ENCODE measurements at places on chromosomes 6 and 20. TPM values are rescaled to one million over a fixed set of nuclear protein-coding genes. Genes with fewer than 3 reads are reported as not detected.

GRCh38 chr6:154901876-154902552 lies 93.1 kb upstream of the TIAM2 start:
- DNase-seq = no peak
- H3K27ac ChIP-seq = no peak overlapping the region
- no peaks in the 10 kb centered on the region for H3K27me3 ChIP-seq
- no peaks in the 10 kb centered on the region for H3K36me3 ChIP-seq
- no peak overlapping the region for H3K4me3 ChIP-seq

- H3K27ac ChIP-seq = no peak overlapping the region
- H3K27me3 ChIP-seq = no peaks in the 10 kb centered on the region
- H3K4me1 ChIP-seq = peaks cover 4% of the 10 kb centered on the region
Observed at GRCh38 chr6:52728394-52728793, 34.9 kb downstream of the GSTA2 start.

GRCh38 chr6:45946887-45947286 lies 68.8 kb downstream of the CLIC5 start:
- H3K27me3 ChIP-seq = no peaks in the 10 kb centered on the region
- H3K4me1 ChIP-seq = peaks cover 24% of the 10 kb centered on the region
- H3K36me3 ChIP-seq = no peaks in the 10 kb centered on the region
- H3K27ac ChIP-seq = peak overlapping the region; percentile 2

DNA sequence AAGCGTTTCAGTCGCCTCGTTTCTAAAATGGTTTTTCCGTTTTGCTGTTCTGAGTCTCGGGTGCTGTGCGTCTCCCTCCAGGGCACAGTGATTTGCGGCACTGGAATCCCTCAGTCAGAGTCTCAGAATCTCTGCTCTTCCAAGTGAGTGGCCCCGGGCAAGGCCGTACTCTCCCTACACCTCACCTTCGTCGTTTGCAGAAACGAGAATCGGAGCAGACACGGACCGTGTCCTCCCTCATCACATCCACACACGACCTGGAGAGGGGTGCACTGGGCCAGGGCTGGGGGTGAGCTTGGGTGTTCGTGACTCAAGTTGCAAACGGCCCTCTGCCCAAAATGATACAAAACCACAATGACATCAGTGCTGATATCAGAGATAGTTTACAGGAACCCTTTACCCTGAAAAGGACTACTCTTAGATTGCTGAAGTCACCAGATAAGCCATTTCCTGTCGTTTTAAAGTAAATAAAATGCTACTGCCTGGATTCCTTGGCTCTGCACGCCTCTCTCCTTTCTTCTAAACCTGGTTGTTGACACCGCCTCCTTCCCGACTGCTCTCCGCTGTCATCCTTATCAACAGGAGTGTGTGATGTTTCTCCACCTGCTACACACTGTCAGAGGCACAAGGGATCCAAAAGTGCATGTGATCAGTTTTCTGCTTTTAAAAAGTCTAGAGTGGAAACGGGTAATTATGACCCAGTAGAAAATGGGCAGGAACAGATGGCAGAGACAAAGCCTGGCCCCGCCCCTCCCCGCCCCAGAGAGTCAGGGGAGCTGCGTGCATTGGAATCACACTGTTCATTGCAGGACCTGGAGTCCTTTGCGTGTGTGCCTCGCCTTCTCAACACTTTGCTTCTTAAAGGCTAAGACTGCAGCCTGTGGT lies 38.4 kb downstream of the KIF25 start:
- peak overlapping the region; percentile 84 for H3K27ac ChIP-seq
- no peaks in the 10 kb centered on the region for H3K27me3 ChIP-seq
- H3K36me3 ChIP-seq = no peaks in the 10 kb centered on the region
- peaks cover 53% of the 10 kb centered on the region for H3K4me1 ChIP-seq
- DNase-seq = no peak

DNA sequence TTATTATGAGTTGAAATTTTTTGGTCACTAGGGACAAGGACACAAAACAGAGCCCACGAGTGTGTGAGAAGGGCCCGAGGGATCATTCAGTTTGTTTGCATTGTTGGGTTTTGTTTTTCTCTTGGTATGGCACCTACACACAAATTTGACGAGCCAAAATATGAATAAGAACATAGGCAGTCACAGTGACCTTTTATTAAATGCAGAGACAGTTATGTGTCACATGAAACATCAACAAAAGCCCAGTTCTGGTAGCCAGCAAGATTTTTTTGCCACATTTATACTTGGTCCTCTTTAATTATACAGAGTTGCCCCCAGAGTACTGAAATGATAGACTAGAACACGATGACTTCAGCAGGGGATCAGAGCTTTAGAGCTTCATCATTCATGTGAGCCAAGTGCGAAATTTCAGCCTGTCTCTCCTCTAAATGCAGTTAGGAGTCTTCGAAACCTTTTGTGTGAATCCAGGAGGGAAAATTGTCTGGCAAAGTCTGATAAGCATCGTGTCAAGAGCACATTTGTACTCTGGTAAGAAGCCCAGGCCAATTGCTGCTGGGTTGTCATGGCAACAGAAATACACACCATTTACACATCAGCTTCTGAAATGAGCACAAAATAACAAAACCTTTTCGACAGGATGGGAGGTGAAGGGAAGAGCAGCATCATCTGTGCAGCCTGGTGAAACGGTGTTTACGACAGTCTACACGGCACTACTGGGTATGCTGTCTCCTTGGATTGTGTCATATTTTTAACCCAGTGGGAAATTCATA lies 79.2 kb upstream of the RIPOR2 start:
- no peaks in the 10 kb centered on the region for H3K36me3 ChIP-seq
- no peaks in the 10 kb centered on the region for H3K27me3 ChIP-seq
- H3K4me1 ChIP-seq = peaks cover 12% of the 10 kb centered on the region
- H3K4me3 ChIP-seq = no peak overlapping the region
- no peak for DNase-seq

DNA sequence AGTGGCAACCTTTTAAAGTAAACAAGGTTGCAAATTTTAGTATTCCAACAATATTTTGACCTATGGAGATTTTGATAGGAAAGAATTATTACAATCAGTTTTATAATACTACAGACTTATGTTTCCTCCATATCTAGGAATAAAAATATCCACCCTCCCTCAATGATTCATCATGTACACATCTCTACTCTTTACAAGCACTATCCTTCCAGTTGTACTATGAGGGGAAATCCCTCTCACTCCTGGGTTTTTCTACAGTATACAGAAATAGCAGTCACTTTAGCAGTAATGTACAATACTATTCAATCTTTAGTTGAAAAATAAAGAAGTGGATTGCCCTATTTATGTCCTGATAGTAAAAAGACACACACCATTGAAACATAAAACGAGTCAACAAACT lies 46.3 kb upstream of the SCML4 start:
- peaks cover 2% of the 10 kb centered on the region for H3K36me3 ChIP-seq
- no peaks in the 10 kb centered on the region for H3K27me3 ChIP-seq
- no peak for DNase-seq
- no peak overlapping the region for H3K4me3 ChIP-seq

- no peak overlapping the region for H3K4me3 ChIP-seq
- no peak overlapping the region for H3K27ac ChIP-seq
- no peaks in the 10 kb centered on the region for H3K36me3 ChIP-seq
- no peaks in the 10 kb centered on the region for H3K27me3 ChIP-seq
- no peak for DNase-seq
Observed at GRCh38 chr20:45156713-45157112, 18.0 kb upstream of the PI3 start.

GRCh38 chr20:43731927-43732326 lies 5.1 kb upstream of the GTSF1L start:
- H3K27ac ChIP-seq = no peak overlapping the region
- H3K27me3 ChIP-seq = peaks cover 7% of the 10 kb centered on the region
- no peaks in the 10 kb centered on the region for H3K36me3 ChIP-seq
- DNase-seq = no peak
- no peak overlapping the region for H3K4me3 ChIP-seq

DNA sequence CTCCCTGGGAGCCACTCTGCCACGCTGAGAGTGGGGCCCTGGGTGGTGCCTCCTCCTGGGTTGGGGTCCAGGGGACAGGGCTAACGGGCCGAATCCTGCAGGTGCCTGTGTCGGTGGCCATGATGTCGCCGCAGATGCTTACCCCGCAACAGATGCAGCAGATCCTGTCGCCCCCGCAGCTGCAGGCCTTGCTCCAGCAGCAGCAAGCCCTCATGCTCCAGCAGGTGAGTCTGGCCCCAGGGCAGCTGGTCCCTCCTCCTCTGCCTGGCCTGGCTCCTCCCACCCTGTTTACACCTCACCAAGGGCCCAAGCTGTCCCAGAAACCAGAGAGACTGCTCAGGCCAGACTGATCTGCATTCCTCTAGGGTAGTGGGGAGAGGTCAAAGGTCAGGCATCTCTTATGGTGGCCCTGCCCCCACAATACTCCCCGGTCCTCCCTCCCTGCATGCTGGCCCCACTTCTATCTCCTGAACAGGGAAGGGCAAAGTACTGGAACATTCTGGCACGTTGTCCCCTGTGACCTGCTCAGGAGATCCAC lies 38.6 kb downstream of the FOXP4 start:
- no peak overlapping the region for H3K27ac ChIP-seq
- H3K36me3 ChIP-seq = no peaks in the 10 kb centered on the region
- DNase-seq = no peak
- no peaks in the 10 kb centered on the region for H3K27me3 ChIP-seq
- peaks cover 44% of the 10 kb centered on the region for H3K4me1 ChIP-seq
- no peak overlapping the region for H3K4me3 ChIP-seq

DNA sequence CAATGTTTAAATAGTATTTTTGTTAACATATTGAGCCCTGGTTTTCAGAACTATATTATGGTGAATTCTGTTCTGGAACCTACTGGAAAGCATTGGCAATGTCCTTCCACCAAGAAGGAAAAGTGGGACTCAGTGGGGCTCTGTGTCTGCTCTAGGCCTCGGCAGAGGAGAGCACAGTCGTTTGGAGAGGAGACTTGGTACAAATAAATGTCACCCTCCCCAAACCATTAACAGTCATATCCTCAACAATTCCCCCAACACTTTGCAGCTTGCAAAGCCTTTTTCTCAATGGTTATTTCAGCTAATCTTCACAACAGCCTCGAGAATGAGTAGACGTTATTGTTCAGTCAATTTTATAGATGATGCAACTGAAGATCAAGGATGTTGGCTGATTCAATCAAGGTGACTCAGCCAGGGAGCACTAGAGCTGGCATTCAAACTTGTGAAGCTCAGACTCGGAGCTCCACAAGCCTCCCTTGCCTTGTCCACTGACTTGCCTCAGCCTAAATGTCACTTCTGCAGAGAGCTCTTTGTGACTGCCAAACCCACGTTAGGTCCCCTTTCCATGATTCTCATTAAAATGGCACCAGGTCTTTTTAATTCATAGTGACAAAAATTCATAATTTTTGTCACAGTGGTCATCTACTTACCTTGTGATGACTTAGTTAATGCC lies 60.6 kb downstream of the TOX2 start:
- H3K4me1 ChIP-seq = no peaks in the 10 kb centered on the region
- DNase-seq = no peak
- H3K27me3 ChIP-seq = no peaks in the 10 kb centered on the region
- no peaks in the 10 kb centered on the region for H3K36me3 ChIP-seq
- H3K27ac ChIP-seq = no peak overlapping the region

- H3K4me3 ChIP-seq = no peak overlapping the region
- no peak for DNase-seq
- no peaks in the 10 kb centered on the region for H3K4me1 ChIP-seq
- H3K27ac ChIP-seq = no peak overlapping the region
Observed at GRCh38 chr6:132750455-132751248, 7.1 kb downstream of the VNN2 start.

- no peak for DNase-seq
- H3K4me1 ChIP-seq = no peaks in the 10 kb centered on the region
- H3K27me3 ChIP-seq = no peaks in the 10 kb centered on the region
- no peak overlapping the region for H3K4me3 ChIP-seq
- no peak overlapping the region for H3K27ac ChIP-seq
- no peaks in the 10 kb centered on the region for H3K36me3 ChIP-seq
Observed at GRCh38 chr6:106908386-106908840, 66.1 kb downstream of the CD24 start.

DNA sequence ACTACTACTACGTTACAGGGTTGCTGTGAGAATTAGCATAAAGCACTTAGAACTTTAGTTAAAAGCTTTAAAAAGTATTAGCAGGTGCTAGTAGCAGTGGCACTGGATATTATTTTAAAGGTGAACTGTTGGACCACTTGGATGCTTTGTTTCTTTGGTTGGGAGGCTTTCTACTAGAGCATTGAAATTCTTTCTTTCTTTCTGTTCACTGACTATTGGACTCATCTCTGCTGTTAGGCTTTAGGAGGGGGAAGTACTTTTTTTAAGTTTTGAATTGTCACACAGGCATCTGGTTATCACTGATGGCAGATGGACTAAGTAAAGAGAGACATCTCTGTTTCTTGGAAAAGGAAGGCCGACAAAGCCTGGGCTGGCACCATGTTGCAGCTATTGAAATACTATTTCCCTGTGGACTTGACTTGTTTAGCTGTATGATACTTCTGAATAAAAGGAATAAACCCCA lies 4.8 kb downstream of the TBPL1 start:
- H3K4me1 ChIP-seq = peaks cover 34% of the 10 kb centered on the region
- DNase-seq = no peak
- H3K27me3 ChIP-seq = no peaks in the 10 kb centered on the region

DNA sequence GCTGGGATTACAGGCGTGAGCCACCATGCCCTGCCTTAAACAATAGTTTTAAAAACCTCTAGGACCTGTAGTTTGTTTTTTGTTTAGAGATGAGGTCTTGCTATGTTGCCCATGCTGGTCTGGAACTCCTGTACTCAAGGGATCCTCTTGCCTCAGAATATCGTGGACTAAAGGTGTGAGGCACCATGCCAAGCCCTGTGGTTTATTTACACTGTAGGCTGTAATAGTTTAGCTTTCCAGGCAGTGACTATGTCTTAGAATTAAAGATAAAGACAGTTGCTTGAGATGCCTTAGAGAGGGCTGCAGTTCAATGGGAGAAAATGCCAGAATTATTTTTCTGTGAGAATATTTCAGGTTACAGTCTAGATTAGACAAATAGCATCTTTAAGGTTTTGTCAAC lies 72.9 kb downstream of the SGK1 start:
- DNase-seq = no peak
- no peaks in the 10 kb centered on the region for H3K36me3 ChIP-seq
- no peaks in the 10 kb centered on the region for H3K4me1 ChIP-seq
- no peaks in the 10 kb centered on the region for H3K27me3 ChIP-seq
- no peak overlapping the region for H3K27ac ChIP-seq
- H3K4me3 ChIP-seq = no peak overlapping the region

- H3K4me3 ChIP-seq = no peak overlapping the region
- H3K27me3 ChIP-seq = no peaks in the 10 kb centered on the region
- no peak for DNase-seq
- no peak overlapping the region for H3K27ac ChIP-seq
Observed at GRCh38 chr20:23022849-23023248, 12.3 kb upstream of the SSTR4 start.

- H3K27me3 ChIP-seq = no peaks in the 10 kb centered on the region
- H3K4me3 ChIP-seq = no peak overlapping the region
- H3K27ac ChIP-seq = no peak overlapping the region
- H3K36me3 ChIP-seq = no peaks in the 10 kb centered on the region
- DNase-seq = no peak
Observed at GRCh38 chr6:139395891-139396301, 21.4 kb upstream of the CITED2 start.

Gene PDCD2
- 51.4 TPM for total RNA-seq

Gene ZNF311
- not detected for total RNA-seq

Gene ABHD16B
- not detected for total RNA-seq

Gene GRM4
- total RNA-seq = not detected

Gene STMND1
- not detected for total RNA-seq

Gene VSX1
- 0.48 TPM for total RNA-seq

Gene VPS16
- total RNA-seq = 22.0 TPM

Gene TRIM10
- total RNA-seq = not detected

Gene NOX3
- not detected for total RNA-seq

Measured in heart left ventricle (tissue), 16 donors.